ENCODE measurements at places on chromosomes 6 and 20. TPM values are rescaled to one million over a fixed set of nuclear protein-coding genes. Genes with fewer than 3 reads are reported as not detected.
A peak's percentile ranks its signal among the peaks of the same experiment; 100 is the strongest.

DNA sequence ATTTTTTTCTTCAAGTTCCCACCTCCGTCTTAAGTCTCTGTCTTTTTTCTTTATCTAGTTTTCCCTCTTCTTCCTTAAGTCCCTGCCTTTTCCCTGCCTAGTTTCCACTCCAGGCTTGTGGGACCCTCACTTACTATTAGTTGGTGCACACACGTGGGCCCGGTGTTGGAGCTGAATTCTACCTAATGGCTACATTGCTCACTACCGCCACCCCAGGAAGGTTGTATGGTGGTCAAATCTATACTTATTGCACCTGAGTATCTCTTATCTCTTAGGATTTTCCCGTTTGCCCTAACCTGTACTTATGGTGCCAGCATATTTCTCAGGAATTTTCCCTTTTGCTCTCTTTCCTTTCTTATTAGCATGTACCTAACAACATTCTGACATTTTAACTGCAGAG, 692.8 kb downstream of the EPM2A start:
- no peaks in the 10 kb centered on the region for H3K36me3 ChIP-seq
- DNase-seq = no peak
- no peaks in the 10 kb centered on the region for H3K27me3 ChIP-seq
- H3K27ac ChIP-seq = no peak overlapping the region
- H3K4me3 ChIP-seq = no peak overlapping the region
- no peaks in the 10 kb centered on the region for H3K4me1 ChIP-seq

GRCh38 chr20:56433880-56434255, 21.8 kb downstream of the CASS4 start:
- DNase-seq = no peak
- H3K4me3 ChIP-seq = no peak overlapping the region
- H3K27ac ChIP-seq = no peak overlapping the region
- H3K27me3 ChIP-seq = no peaks in the 10 kb centered on the region

MUC22 gene
- not detected for total RNA-seq

GRCh38 chr6:10510592-10511367, 10.4 kb upstream of the GCNT2 start:
- no peak overlapping the region for H3K27ac ChIP-seq
- H3K4me3 ChIP-seq = no peak overlapping the region
- no peaks in the 10 kb centered on the region for H3K27me3 ChIP-seq
- DNase-seq = peak; percentile 77

GTSF1L gene
- total RNA-seq = 0.84 TPM

KIAA1755 gene
- not detected for total RNA-seq

DNA sequence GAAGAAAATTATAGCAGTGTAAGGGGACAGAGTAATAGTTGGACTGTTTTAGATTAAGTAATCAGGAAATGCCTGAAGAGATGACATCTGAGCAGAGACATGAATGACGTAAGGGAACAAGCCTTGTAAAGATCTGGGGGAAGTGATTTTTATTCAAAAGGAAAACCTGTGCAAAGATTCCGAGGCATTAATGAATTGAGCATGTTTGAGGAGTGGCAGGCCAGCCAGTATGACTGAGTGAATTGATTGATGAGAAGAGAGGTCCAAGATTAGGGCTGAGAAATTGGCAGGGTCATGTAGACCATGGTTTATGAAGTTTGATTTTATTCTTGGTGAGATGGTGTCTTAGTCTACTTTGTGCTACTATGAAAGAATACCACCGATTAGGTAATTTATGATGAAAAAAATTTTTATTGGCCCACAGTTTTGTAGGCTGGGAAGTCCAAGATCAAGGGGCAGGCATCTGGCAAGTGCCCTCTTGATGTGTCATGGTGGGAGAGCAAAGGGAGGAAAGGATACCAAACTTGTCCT, 95.1 kb downstream of the LIN28B start:
- no peaks in the 10 kb centered on the region for H3K27me3 ChIP-seq
- no peaks in the 10 kb centered on the region for H3K36me3 ChIP-seq
- no peaks in the 10 kb centered on the region for H3K4me1 ChIP-seq
- no peak overlapping the region for H3K4me3 ChIP-seq
- no peak for DNase-seq

- H3K4me1 ChIP-seq = peaks cover 13% of the 10 kb centered on the region
- H3K27me3 ChIP-seq = no peaks in the 10 kb centered on the region
- no peak overlapping the region for H3K27ac ChIP-seq
These were observed 1.0 kb downstream of the JARID2 start for GRCh38 chr6:15246666-15247499.

DNA sequence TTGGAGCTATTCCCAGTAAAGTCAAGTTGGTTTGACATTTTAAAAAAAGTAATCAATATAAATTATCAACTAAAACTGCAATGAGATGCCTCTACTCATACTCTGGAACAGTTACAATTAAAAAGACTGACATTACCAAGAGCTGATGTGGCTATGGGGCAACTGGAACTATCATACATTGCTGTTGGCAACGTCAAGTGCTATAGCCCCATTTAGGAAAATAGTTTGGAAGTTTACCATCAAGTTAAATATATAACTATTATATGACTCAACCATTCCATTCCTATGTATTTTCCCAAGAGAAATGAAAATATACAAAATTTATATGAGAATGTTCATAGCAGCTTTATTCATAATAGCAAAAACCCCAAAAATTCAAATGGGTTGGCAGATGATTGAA, 111.4 kb upstream of the HDGFL1 start:
- no peaks in the 10 kb centered on the region for H3K27me3 ChIP-seq
- no peaks in the 10 kb centered on the region for H3K4me1 ChIP-seq
- no peak overlapping the region for H3K27ac ChIP-seq
- H3K36me3 ChIP-seq = no peaks in the 10 kb centered on the region
- H3K4me3 ChIP-seq = no peak overlapping the region
- DNase-seq = no peak

OR2B3 gene
- total RNA-seq = not detected

DNA sequence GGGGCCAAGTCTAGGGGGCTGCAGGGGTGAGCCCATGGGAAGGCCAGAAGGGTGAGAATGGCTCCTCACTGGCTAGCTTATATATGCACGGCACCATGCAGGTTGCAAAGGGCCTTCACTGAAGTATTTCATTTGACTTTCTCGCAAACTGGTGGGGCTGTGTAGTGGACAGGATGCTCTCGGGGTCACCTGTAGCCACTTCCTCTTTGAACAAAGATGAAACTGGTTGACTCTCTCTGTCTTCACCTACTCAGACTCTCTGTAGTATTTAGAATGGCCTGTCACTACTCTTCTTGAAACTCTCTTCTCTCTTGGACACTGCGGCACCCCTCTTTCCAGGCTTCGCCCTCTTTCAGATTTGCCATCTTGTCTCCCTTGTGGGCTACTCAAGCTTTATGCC, 560.5 kb downstream of the PKHD1 start:
- no peak for DNase-seq
- no peaks in the 10 kb centered on the region for H3K27me3 ChIP-seq
- H3K36me3 ChIP-seq = no peaks in the 10 kb centered on the region
- H3K4me1 ChIP-seq = no peaks in the 10 kb centered on the region

CCN2 gene
- 1.0 TPM for total RNA-seq

PMEPA1 gene
- 37.4 TPM for total RNA-seq

RAB22A gene
- 21.1 TPM for total RNA-seq

Measured in B cell (primary cell).